Immature natural killer cell (primary cell): ENCODE measurements at places on chromosomes 6 and 20.
A peak's percentile ranks its signal among the peaks of the same experiment; 100 is the strongest.

GRCh38 chr20:2932498-2932897 lies 59.2 kb downstream of the PTPRA start:
- no peak for DNase-seq

- DNase-seq, result no peak
Observed at GRCh38 chr6:57072108-57072507, 17.9 kb upstream of the ZNF451 start.

DNA sequence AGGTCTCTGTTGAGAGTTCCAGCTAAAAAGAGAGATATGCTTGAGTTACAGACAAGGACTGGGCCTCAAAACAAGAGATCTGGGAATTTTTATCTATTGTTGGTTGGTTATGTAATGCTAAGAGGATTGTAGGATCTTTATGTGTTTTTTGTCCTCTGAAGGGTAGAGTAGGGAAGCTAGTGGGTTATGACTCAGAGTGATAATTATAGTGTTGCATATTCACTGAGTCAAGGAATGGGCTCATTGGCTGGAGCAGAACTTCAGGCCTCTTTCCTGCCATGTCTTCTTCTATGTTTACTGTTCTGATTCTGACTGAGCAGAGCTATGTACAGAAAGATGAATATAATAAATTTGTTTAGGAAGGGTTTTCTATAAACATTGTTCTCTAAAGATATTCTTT lies 66.1 kb upstream of the NOX3 start:
- no peak for DNase-seq

GRCh38 chr6:33848484-33848883 lies 44.7 kb upstream of the MLN start:
- DNase-seq, result no peak

GRCh38 chr20:18901980-18902737 lies 88.6 kb downstream of the SCP2D1 start:
- no peak for DNase-seq

DNA sequence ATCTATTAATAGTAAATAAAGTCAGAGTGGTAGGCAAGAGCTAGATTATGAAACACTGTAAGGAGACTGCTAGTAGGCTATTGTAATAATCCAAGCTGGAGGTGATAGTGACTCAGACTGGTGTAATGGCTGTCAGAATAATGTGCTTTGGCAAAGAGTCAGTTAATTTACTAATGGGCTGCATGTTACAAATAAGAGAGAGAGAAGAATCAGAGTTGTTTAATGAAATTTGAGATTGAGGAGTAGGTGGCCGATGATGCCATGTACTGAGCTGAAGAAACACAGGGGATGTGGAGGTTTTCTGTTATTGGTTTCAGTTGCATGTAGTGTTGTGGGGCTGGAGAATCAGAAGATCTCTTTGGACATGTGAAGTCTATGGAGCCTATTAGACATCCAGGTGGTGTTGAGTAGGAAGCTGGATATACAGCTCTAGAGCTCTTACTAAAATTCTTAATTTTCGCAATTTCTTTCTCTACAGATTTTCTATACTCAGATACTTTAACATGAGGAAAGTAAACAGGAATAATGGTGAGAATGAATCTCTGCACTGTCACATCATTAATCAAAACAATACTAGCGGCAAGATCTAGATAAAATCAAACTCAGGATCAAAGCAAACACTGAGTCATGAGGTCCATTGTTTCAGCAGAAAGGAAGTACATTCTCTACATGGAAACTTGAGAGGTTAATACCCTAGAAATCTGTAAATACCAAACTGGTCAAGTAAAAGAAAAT lies 167.7 kb downstream of the SIM1 start:
- DNase-seq, result no peak

GRCh38 chr6:131657630-131658111 lies 20.6 kb downstream of the ENPP3 start:
- DNase-seq, result peak; percentile 10

GRCh38 chr6:8958894-8959511 lies 523.7 kb upstream of the SLC35B3 start:
- DNase-seq, result no peak

DNA sequence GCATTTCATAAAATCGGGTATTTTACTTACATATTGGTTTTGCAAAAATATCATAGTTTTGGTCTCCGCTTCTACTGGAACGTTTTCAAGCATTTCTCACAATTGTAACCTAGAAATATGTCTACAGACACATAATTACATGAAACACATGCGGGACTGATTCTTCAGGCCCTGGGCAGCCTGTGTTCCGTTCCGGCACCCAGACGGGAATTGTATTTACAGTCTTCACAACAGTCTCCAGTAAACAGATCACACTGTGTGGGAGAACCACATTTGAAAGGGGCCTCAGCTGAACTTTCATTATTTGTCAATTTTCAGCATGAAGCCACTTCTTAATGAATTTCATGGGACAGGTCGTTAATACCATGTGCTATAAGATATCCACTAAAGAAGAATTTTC lies 196.9 kb downstream of the DST start:
- no peak for DNase-seq

DNA sequence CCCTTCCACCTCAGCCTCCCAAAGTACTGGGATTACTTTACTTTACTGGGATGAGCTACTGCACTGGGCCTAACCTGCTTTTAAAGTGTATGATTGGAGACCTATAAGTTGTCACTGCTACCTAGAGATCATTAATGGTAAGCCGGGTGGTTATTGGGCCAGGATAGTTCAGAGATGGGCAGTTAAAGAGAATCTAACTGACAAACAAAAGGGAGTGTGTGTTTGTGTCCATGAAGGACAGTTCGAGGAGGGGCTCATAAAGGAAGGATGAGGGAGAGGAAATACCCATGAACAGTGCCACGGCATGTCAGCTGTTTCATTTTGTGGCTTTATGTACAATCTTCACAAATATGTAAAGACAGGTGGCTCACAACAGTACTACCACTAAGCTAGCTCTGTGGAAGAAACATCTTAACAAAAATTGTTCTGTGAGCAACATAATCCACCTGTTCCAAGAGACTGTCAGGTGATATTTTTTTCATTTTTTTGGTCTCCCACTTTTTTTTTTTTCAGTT lies 69.7 kb upstream of the FAM8A1 start:
- DNase-seq, result no peak

DNA sequence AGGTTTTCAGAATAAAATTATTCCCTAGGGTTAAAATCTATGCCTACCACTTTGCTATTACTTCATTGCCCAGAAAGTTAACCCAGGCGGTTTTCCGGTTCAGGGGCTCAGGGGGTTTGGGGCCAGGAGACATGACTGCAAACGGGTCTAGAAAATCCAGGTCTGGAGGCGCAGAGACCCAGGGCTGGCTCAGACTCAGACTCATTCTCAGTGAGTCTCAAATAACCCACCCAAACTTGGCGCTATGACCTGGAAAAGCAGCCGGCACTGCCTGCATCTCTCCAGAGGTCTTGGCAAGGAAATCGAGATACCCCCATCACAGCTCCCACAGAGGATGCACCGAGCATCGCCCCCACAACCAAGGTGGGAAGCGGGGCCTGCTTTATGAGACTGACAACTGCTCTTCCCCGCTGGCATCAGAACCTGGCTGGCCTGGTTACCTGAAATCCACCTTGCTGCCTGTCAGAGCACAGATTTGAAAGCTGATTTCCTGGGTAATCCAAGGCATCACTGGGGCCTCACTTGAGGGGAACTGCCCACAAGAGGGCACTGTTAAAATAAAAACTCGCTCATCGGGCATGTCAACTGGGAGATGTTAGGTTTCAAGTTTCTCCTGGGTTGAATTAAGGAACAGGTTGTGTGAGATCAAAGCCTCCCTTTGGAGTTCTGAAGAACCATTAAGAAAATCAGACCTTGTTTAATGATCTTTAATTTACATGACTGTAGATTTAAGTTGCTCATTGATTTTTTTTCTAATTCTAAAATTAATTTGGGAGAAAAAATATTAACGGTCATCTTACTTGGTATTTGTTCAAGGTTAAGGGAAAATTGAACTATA lies 55.1 kb downstream of the KIF16B start:
- no peak for DNase-seq

DNA sequence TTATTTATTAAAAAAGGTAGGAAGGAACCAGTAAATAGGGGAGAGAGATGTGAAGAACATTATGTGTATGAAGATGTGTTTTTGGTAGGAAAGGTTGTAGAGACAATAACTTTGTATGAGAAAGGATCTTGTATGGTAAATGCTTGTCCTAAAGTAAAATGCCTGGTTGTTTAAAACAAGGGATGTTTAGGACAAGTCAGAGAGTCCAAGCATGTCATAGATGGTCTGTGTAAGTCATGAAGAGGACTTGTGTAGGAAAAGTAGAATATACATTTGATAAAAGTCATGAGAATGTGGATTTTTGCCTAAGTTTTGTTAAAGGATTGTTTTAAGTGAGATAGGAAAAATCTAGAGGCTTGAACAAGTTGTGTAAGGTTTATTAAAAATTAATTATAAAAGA lies 325.1 kb downstream of the CDH26 start:
- no peak for DNase-seq

DNA sequence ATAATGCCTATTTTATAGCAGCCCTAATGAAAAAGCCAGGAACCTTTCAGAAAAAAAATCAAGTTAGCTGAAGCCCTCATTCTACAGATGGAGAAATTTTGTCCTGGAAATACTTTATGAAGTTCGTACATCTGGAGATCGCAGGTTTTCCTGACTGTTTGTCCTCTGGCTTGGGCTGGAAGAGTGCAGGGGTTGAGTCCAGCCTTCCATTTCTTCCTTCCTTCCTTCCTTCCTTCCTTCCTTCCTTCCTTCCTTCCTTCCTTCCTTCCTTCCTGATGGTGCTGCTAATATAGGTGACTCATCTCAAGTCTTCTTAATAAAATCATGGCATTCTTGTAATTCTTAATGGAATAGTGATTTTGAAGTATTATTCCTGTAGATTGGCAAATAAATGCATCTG lies 227.4 kb downstream of the CLVS2 start:
- no peak for DNase-seq

DNA sequence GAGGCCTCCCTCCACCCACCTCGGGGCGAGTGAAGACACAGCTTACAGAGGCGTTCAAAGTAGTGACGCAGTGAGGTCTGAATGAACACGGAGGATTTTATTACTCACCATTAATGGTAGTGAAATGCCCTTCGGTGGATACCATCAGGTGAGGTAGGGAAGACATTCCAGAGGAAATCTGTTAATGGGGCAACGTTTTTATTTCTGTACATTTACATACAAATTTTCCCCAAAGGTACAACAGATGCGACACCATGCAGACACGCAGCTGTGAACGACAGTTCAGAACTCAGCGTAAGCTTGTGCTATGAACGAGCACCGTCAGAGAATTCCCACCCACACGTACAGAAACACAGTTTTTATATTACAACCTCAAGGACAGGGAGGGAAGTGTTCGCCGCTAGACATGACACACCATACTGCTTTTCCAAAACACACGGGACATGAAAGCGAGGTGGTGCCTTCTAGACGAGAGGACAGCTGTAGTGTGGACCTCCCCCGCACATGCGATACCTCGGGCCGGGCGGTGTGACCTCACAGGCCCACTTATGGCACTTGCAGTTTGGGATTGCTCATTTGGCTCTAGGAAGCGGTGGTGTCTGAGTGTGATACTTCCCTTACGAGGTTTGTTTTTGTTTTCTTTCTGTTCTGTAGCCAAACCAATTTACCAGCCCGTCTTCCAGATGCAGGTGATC lies 10.7 kb downstream of the PSMG4 start:
- DNase-seq, result no peak

DNA sequence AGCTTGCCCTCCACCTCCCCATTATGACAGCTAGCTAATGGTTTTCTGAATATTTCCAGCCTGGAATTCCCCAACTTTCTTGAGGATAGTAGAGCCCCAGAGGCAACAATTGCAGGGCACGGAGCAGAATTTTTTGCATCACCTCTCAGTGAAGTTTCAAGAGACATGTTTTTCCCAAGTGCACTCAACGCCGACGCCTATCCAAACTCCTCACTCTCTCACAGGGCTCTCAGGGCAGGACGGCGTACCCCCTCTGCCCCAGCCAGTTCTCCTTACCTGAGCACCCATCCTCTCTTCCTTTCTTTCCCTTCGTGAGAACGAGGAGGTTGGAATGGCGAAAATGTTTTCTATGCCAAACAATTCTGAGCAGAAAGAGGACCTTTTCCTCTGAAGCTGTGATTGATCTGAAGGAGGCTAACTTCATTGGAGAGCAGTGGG lies 83.1 kb upstream of the FOXQ1 start:
- no peak for DNase-seq

DNA sequence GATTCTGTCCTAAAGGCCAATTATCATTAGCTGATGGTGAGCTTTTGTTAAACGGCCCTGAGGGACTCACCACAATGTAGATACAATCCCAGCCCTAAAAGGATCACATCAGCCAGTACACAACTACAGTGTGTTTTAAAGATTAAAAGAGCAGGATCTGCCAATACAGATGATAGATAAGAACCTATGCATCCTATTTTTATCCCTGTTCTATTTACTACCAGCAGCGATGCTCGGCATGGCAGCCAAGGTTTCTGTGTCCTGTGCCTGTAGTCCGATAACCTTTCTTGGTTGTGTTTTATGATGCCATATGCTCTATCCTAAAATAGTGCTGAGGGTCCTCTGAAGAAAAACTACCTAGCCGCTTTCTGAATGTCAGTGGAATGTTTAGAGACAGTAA lies 289.4 kb downstream of the PHACTR1 start:
- DNase-seq, result no peak

- DNase-seq, result no peak
Observed at GRCh38 chr20:46073443-46073842, 16.3 kb downstream of the NCOA5 start.

DNA sequence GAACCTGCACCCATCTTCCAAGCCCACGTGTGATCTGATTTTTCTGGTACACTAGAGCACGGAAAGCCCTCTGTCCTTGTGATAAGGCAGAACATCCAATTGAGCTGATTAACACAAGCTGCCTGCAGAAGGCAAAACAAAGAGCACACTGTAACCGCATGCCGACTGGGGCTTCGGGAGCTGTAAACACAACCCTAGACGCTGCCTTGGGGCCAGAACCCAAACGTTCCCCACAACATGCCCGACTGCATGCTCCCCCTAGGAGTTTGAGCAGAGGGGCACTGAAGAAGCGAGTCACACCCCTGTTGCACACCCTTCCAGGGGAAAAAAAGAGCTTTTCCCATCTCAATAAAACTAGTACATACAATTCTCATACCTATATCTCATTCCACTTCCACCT lies 470.7 kb downstream of the HTR1B start:
- no peak for DNase-seq

GRCh38 chr6:19380293-19380692 lies 456.9 kb upstream of the ID4 start:
- DNase-seq, result no peak

GRCh38 chr6:21005816-21006570 lies 471.7 kb downstream of the CDKAL1 start:
- no peak for DNase-seq

DNA sequence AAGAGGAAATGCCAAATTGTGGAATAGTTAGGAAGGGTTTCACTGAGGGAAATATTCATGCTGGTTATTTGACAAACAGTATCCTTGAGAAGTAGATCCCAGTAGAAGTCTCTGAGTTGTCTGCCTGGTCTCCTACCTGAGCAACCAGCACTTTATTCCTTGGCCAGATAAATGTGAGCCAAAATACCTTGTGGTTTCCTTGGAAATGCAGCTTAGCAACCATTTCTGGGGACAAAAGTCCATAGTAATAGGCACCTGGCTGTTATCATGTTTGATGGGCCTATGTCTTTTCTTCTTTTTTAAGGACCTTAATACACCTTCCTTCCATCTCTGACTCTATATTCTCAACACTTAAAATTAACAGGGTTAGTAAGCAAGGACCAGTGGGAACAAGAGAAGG lies 217.1 kb upstream of the MARCKS start:
- no peak for DNase-seq
